Stimulated activated CD4-positive, alpha-beta T cell treated with anti-CD3 and anti-CD28 coated beads, Interleukin-1b, Interleukin-23, amount 100 ng/mL, for 24 hours (primary cell): ENCODE measurements at places on chromosomes 3 and 15.
A peak's percentile ranks its signal among the peaks of the same experiment; 100 is the strongest.

DNA sequence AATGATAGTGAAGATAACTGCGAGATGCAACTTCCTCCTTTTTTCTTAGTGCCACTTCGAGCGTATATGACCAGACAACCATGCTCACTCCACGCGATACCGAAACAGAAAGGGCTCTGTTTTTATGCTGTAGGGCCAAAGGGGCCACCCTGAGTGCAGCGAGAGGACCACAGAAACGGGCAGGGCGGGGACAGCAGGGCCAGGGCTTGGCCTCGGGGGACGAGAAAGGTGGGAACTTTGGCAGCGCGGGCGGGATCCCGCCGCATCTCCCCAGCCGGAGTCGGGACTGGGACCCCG is 483 bp downstream of the VPS13C start:
- peak; percentile 26 for DNase-seq

GRCh38 chr15:30991255-30992235 is at the start of gene MTMR10:
TSS of gene MTMR10 (minus strand) at chr15:30991628. CDS start at chr15:30991506, 122 bp downstream.
- peak; percentile 44 for DNase-seq

DNA sequence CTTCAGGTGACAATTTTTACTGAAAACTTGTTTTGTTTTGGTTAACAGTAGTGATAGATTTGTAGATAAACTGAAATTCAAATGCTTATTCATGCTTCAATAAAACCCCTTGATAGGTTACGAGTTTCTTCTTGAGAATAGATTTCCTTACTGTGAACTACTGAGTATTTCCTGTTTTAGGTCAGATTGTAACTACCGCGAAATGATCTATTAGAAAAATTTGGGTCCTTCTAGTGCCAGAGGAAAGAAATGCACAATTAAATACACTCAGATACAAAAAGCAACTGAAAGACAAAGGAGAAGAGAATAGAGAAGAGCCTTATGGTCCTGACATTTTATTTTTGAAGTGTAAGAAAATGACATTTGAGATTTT is 251.7 kb upstream of the TBL1XR1 start:
- no peak for DNase-seq

- DNase-seq, result no peak
Measured at GRCh38 chr3:173191611-173192010, 50.6 kb upstream of the SPATA16 start.

DNA sequence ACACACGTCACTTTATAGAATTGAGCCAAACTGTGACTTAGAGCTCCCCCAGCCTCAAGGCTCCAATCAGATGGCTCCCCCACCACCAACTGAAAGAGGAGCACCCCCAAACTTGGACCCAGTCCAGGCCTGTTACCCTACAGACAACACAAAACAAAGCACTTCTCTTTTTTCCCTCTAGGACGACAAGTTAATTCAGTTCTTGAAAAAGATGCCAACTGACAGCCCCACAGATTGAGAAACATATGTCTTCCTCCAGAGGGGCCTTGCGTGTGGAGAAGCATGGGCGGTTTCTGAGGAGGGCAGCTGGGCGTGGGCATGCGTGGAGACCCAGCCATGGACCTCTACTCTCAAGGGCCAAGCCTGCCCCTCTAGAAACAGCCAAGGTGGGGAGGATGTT is 229.5 kb downstream of the SHQ1 start:
- no peak for DNase-seq

DNA sequence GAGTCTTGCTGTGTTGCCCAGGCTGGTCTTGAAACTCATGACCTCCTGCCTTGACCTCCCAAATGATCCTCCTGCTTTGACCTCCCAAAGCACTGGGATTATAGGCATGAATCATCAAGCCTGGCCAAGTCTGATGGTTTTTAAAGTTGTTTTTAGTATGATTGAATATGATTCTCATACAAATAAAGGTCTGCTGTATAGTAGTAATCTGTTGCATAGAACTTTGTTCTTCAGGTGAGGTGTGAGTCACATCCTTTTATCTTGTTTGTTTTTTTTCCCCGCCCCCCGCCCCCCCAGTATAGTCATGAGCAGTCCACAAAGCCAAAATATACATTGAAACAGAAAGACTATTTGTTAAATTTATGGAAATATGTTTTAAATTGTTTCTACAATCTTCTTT is 39.0 kb downstream of the UBE2E2 start:
- DNase-seq, result no peak

DNA sequence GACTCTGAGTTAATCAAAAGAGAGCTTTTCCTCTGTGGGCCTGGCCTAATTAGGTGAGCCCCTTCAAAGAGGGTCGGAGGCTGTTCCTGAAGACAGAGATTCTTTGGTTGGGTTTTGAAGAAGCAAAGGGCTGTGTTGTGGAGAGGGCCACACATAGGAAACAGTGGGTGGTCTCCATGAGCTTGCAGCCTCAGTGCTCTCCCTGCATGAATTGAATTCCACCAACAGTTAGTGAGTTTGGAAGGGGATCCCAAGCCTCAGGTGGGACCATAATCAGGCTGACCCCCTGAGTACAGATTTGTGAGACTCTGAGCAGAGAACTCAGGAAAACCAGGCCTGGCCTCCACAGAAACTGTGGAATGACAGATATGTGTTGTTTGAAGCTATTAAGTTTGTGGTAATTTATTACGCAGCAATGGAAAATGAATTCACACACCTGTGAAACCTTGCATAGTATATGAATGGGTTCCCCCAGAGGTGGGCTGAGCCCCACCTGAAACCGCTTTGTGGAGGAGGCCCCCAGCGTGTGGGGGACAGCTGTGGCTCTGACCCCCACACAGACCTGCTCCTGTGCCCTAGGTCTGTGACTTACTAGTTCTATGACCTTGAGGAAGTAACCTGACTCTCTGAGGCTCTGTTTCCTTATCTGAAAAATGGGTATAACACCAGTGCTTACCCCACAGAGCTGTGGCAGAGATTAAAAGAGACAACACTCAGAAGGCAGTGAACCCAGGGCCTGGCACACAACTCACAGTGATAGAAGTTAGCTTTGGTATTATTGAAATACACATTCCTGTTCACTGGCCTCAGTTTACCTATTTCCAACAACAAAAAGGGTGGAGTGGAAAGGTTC is 431.3 kb downstream of the FOXP1 start:
- no peak for DNase-seq

DNA sequence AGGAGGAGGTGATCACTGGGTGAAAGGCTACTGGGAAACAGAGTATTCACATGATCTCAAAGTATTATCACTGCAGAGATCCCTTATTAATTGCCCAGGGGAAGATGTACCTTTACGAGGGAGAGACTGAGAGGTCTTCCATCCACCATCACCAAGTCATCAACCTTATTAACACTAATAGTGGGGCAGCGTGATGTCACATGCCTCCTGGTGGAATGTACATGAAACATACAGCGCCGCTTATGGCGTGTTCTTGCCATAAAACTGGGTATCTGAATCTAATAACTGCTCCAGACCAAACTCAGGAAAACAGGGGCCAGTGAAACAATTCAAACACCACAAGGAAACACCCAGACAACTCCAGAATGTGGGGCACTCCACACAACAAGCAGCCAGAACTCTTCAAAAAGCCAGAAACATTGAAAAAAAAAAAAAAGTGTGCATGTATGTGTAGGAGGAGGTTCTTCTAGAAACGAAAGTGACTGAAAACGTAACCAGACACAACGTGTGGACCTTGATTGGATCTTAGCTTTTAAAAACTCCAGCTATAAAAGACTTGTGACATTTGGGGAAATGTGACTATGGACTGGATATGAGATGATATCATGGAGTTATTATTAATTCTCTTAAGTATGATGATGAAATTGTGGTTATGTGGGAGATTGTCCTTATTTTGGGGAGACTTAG is 4.6 kb downstream of the STIMATE start:
- DNase-seq, result no peak

DNA sequence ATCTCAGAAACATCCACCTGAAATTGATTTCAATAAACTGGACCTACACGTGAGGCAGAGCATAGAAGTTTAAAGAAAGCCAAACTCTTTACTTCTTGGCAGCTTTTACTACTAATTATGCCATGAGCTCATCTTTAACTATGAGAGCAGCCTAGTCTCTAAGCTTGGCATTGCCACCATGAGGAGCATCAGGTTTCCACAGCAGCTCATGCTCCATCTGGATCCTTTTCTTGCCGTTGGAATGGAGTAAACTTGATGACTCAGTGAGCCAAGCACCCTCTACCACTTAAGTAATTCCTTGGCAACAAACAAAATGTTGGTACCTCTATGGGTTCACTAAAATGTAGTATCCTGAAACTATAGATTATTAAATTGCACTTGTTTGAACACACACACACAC is 583.2 kb downstream of the EPHA3 start:
- no peak for DNase-seq

DNA sequence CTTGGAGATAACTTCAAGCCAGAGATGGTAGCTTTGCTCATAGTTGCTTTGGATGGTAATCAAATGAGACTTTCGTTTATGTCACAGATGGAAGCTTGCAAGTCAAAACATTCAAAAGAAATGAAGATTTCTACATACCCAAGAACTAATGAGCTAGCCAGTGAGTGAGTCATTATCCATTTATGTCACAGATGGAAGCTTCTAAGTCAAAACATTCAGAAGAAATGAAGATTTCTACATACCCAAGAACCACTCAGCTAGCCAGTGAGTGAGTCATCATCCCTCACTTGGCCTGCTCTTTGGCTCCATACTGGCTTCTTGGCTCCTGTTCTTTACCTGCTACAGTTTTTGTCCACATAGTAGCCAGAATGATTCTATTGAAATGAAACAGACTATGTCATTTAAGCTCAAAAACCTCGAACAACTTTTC is 559.8 kb upstream of the CBLB start:
- DNase-seq, result no peak

DNA sequence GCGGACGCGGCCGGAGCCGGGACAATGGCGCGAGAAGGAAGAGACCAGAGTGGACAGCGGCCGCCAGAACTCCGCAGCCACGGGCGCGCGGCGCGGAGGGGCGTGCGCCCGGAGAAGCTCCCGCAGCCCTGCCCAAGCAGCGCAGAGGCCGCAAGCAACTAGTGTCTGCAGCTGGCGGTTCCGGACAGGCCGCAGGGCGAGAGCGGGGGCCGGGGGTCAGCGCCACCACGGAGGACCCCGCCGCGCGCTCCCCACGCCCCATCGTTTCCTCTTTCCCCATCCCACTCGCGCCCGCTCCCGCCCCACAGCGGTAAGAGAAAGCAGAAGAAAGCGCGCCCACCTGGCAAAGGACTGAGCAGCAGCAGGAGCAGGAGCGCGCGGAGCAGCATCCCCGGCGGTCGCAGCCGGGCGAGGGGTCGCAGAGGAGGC is 440 bp downstream of the PRTG start:
- DNase-seq, result no peak

DNA sequence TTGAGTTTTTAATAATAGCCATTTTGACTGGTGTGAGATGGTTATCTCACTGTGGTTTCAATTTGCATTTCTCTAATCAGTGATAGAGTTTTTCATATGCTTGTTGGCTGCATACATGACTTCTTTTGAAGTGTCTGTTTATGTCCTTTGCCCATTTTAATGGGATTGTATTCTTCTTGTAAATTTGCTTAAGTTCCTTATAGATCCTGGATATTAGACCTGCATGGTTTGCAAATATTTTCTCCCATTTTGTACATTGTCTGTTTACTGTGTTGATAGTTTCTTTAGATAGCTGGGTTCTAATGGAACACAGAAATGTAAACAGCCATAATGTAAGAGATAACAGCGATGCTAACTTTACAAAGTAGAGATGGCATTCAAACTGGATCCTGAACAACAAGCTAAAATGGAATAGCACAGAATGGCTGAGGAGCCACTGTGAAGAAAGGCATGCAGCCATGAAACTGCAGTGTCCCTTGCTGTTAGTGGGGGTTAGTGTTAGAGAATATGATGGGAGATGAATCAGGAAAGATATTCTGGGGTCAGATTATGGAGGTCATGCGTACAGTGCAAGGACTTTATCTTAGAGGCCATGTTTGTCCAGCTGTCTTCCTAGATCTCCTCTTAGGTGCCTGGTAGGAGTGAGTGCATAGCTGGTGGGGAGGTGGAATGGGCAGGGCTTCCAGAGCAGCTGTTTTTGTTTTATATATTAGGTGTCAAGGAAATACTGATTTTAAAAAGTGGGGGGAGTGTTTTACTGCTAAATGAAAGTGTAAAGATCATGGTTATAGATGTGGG is 48.1 kb downstream of the BBS4 start:
- DNase-seq, result no peak

DNA sequence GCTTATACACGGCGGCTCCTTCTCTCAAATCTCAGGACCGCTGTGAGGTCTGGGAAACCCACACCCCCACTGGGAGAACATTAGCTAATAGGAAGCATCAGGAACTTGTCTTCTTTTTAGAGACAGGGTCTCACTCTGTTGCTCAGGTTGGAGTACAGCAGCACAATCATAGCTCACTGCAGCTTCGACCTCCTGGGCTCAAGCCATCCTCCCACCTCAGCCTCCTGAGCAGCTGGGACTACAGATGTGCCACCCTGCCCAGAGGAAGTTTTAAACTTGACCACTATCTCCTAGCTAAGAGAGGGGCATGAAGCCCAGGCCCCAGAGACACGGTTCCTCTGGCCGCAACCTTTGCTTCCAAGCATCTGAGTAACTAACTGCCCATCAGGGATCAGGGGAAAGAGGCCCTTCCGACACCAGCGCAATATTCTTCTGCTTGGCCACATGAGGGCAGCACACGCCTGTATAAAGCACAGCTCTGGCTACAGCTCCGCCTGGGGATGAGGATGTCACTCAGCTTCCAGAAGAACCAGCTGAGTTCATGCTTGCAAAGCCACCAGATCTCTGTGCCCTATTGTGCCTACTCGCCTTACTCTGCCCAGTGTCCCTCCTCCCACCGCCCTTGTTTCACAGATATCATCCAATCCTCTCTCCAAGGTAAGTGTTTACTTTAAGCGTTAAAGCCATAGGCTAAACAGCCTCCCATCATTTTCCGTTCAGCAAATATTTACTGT is 57.6 kb upstream of the SLC6A11 start:
- DNase-seq, result peak; percentile 22

GRCh38 chr3:46334741-46335478 is 19.0 kb upstream of the CCR2 start:
- no peak for DNase-seq

DNA sequence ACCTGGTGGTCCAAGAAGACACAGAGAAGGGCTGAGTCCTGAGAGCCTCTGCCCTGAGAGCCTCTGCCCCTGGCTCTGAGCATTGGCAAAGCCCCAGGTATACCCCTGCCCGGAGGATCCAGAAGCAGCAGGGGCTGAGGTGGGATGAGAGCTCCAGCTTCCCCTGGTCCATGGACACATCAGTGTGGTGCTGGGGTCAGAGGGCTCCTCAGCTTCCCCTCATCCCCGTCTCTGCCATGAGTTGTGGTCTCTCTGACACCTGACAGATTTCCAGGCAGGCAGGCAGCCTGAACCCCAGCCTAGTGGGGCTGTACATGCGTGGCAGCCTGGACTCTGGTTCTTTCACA is 3.5 kb upstream of the KLF15 start:
- no peak for DNase-seq

DNA sequence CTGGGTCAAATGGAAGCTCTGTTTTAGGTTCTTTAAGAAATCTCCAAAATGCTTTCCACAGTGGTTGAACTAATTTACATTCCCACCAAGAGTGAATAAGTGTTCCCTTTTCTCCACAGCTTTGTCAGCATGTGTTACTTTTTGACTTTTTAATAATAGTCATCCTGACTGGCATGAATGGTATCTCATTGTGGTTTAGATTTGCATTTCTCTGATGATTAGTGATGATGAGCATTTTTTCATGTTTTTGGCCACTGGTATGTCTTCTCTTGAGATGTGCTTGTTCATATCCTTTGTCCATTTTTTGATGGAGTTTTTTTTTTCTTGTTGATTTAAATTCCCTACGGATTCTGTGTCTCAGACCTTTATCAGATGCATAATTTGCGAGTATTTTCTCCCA is 745.0 kb upstream of the BCHE start:
- DNase-seq, result no peak
